SK-MEL-5 (cell line): ENCODE measurements at places on chromosomes 2 and 18. TPM values are rescaled to one million over a fixed set of nuclear protein-coding genes. Genes with fewer than 3 reads are reported as not detected.

The EGR4 gene
- not detected in 2 replicates for total RNA-seq

The UPP2 gene
- total RNA-seq = not detected in 2 replicates

The EFHD1 gene
- total RNA-seq = 0.29 and 0.71 TPM in 2 replicates

The ZSWIM2 gene
- not detected in 2 replicates for total RNA-seq

The FTCDNL1 gene
- 5.6 and 7.6 TPM in 2 replicates for total RNA-seq

The ATP8B1 gene
- 0.61 and 0.90 TPM in 2 replicates for total RNA-seq

The ZBTB7C gene
- total RNA-seq = 0.16 TPM in 1 of 2 replicates, not detected in the other

The CABLES1 gene
- 101 and 133 TPM in 2 replicates for total RNA-seq

The CENPA gene
- total RNA-seq = 18.9 and 23.0 TPM in 2 replicates

The FAM110C gene
- total RNA-seq = 0.18 TPM in 1 of 2 replicates, not detected in the other

The BBS5 gene
- total RNA-seq = 16.7 and 19.2 TPM in 2 replicates

The LIMS4 gene
- total RNA-seq = 0.16 TPM in 1 of 2 replicates, not detected in the other

The PLEK gene
- not detected in 2 replicates for total RNA-seq

The RPL37A gene
- 3,239 and 3,688 TPM in 2 replicates for total RNA-seq

The CRACDL gene
- total RNA-seq = 0.95 and 1.0 TPM in 2 replicates
